ENCODE measurements at places on chromosomes 13 and 19. TPM values are rescaled to one million over a fixed set of nuclear protein-coding genes. Genes with fewer than 3 reads are reported as not detected.

DNA sequence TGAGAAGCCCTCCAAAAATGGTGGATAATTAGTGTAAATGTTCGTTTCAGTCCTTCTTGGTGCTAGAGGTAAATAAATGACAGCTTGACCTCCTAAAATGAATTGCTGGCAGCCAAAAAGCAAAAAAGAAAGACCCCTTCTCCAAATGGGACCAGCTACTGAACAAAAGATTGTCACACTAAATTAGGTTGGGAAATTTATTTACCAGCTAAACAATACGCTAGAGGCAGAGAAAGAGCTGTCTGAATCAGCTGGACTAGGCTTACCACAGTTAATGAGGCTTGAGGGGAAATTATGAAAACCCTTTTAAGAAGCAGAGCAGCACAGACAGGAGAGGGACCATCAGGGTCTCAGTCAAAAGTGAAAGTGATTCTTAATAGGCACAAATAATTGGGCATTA, 498.9 kb downstream of the SUCLA2 start:
- DNase-seq = no peak

The ADGRE3 gene
- not detected for total RNA-seq

GRCh38 chr19:58355908-58356765, 2.8 kb upstream of the A1BG start:
- DNase-seq = peak; percentile 10

The ZNF296 gene
- total RNA-seq = not detected
